Smooth muscle cell of the coronary artery (primary cell): ENCODE measurements at places on chromosomes 7 and 10. TPM values are rescaled to one million over a fixed set of nuclear protein-coding genes. Genes with fewer than 3 reads are reported as not detected.

PLPP4 gene
- 2.9 and 3.2 TPM in 2 replicates for total RNA-seq

IFIT2 gene
- total RNA-seq = 2.9 and 6.4 TPM in 2 replicates

GIMAP2 gene
- 0.60 and 4.7 TPM in 2 replicates for total RNA-seq

MTURN gene
- total RNA-seq = 10.4 and 29.6 TPM in 2 replicates

SAP25 gene
- total RNA-seq = 0.08 TPM in 1 of 2 replicates, not detected in the other

DPCD gene
- 69.5 and 83.4 TPM in 2 replicates for total RNA-seq

OR2A12 gene
- not detected in 2 replicates for total RNA-seq

PNLIPRP3 gene
- not detected in 2 replicates for total RNA-seq

TBC1D12 gene
- 5.5 and 13.4 TPM in 2 replicates for total RNA-seq

EBLN1 gene
- not detected in 2 replicates for total RNA-seq

CD36 gene
- 0.45 and 132 TPM in 2 replicates for total RNA-seq

CYP2C8 gene
- not detected in 2 replicates for total RNA-seq

MOGAT3 gene
- not detected in 2 replicates for total RNA-seq

PKD2L1 gene
- not detected in 2 replicates for total RNA-seq

SPDYE2B gene
- total RNA-seq = 0.12 TPM in 1 of 2 replicates, not detected in the other

TTYH3 gene
- total RNA-seq = 15.9 and 36.8 TPM in 2 replicates
